Activated CD4-positive, alpha-beta T cell treated with anti-CD3 and anti-CD28 coated beads, Interleukin-2, amount 50 U/mL, for 16 hours (primary cell): ENCODE measurements at places on chromosomes 1 and 21.

DNA sequence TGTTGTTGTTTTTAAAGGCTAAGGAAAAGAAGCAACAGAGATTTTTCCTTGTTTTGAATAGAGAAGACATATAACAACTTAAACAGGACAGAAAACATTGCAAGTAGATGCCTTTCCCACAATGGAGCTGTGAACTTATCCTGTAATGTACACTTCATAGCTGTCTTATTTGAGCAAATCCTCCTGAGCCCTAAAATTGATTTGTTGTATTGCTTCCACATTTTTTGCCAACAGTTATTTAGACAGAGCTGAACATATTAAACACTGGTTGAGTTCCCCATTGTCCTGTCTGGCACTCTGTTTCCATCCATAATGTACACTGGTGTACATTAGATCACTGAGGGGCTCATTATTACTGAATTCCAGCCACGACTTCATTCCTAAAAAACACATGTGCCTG lies 32.2 kb downstream of the CACHD1 start:
- DNase-seq: no peak

- no peak for DNase-seq
Measured at GRCh38 chr1:77938651-77939050, 40.2 kb downstream of the FUBP1 start.

- no peak for DNase-seq
Measured at GRCh38 chr1:244235157-244235556, 184.1 kb downstream of the ZBTB18 start.

DNA sequence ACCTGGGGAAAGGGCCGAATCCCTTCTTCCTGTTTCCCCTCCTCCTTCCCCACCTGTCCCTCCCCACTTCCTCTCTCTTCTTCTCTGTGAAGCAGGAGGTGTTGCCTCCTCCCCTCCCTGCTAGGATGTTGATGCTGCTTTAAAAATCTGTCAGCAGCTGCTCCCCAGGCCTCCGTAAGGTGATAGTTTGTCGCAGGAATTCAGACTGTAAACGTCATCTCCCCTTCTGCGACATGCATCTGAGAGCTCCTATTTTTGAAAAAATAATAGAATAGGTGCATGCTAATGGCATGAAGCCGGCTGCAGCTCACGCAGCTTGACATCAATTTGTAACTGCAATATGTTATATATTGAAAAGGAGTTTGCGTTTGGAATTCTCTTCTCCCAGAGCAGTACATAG lies 70.1 kb downstream of the KAZN start:
- DNase-seq: no peak

- DNase-seq: peak; percentile 29
Measured at GRCh38 chr1:244460197-244460596, 876 bp upstream of the CATSPERE start.

GRCh38 chr1:19651141-19651737 lies 7.1 kb downstream of the NBL1 start:
- peak; percentile 45 for DNase-seq

GRCh38 chr1:54995835-54996234 lies 2.9 kb upstream of the BSND start:
- peak; percentile 73 for DNase-seq

- DNase-seq: peak; percentile 97
Measured at GRCh38 chr1:209768354-209768774, 12.5 kb downstream of the TRAF3IP3 start.

DNA sequence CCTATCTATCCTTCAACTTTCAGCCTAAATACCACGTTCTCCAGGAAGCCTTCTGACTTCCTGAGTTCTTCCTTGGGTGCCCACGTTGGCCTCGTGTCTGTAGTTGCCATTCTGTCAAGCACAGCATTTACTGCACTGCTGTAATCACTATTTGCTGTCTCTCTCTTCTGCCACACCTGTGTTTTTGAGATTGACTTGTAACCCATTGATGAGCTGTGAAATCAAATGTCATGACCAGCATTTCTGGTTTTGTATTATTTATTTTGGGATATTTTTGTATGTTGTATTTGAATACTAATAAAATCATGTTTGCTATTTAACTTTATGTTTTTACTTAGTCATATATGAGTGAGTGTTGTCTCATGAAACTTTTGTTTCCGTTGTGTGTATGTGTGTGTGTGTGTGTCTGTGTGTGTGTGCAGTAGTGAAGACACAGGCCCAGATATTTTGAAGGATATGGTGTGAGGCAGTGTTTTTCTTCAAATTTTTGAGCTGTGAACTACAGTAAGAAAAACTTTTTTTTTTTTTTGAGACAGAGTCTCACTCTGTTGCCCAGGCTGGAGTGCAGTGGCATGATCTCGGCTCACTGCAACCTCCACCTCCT lies 126.2 kb upstream of the SERBP1 start:
- DNase-seq: no peak

GRCh38 chr1:242245255-242245654 lies 246.4 kb upstream of the MAP1LC3C start:
- no peak for DNase-seq

GRCh38 chr1:212645546-212646543 lies 37.3 kb downstream of the ATF3 start:
- no peak for DNase-seq

DNA sequence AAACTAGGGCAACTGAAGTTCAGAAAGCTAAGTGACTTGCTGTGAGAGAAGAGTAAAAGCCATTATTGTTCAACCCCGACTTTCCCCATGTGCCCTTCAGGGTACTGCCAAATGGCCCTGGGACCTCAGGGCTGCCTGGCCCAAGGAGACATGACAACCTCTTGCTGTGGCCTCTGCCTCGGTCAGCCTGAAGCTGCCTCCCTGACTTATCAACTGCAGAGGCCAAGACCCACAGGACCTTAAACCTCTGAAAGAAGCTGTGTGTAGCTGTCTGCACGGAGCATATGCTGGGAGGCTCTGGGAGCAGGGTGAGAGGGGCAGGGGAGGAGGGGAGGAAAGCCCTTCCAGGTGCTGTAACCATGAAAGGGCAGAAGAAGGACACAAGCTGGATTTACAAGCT lies 35.9 kb downstream of the HMGB4 start:
- no peak for DNase-seq

GRCh38 chr1:94501935-94502334 lies 39.6 kb downstream of the F3 start:
- DNase-seq: no peak

DNA sequence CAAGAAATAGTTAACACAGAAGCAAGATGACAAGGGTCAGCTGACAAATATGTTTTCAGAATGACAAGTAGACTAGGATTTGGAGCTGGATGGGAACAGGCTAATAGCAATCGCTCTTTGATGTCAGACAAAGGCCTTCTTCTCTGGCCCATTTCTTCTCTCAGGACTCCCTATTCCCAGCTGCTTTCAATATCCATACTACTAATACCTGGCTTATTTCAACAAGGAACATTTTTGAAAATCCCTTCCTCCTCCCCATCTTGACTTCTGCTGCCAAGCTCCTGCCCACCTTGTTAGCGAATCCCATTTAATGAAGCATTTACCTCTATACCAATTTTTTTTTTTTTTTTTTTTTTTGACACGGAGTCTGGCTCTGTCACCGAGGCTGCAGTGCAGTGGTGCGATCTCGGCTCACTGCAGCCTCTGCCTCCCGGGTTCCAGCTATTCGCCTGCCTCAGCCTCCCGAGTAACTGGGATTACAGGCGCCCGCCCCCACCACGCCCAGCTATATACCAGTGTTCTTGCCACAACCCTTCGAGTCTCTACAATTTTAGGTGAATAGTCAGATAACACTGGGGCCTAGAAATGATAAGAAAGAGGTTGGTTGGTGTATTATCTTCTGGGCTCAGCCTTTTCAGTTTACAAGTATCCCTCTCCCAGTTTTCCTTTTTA lies 68.4 kb downstream of the MACF1 start:
- no peak for DNase-seq

- no peak for DNase-seq
Measured at GRCh38 chr21:33578214-33578613, 10.3 kb downstream of the DONSON start.

DNA sequence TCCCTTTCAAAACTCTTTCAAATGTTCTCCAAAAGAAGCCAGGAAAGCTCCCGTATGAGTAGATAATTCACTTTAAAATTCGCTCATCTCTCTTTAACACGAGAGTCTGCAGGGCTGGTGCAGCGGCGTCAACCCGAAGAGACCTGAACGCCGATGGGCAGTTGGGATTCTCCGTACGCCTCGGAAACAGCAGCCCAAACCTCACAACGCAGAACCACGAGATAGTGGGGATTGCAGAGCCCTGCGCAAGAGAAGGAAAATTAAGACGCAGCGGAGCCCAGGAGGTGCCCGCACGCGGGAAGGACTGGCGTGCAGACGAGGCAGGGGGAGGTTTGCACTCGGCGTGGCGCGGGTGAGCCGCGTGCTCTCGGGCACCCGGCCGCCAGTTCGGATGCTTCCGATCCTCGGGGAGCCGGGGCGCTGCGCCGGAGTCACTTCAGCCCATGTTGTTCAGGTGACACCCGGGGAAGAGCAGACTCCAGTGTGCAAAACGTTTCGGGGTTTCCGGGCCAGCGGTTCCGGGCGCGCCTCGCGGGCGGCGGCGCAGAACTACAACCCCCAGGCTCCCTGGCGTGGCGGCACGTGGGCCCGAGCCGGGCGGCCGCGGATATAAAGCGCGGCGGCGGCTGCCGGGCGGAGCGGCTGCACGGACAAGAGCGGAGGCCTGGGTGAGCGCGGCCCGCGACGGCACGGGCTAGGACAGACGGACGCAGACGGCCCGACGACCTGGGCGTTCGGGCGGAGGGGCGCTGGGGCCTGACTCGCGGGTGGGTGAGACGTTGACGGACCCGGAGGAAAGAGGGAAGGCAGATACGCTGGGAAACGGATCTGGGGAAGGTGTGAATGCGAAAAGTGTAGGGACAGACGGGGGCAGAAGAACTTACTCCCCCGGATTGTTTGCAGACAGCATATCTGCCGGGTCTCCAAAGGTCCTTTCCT lies at the start of gene NPL:
Gene NPL, plus strand, starts transcription at position 636 of the 939 bp plus-strand sequence. CDS start 4,599 bp downstream, outside the sequence.
- DNase-seq: peak; percentile 88

DNA sequence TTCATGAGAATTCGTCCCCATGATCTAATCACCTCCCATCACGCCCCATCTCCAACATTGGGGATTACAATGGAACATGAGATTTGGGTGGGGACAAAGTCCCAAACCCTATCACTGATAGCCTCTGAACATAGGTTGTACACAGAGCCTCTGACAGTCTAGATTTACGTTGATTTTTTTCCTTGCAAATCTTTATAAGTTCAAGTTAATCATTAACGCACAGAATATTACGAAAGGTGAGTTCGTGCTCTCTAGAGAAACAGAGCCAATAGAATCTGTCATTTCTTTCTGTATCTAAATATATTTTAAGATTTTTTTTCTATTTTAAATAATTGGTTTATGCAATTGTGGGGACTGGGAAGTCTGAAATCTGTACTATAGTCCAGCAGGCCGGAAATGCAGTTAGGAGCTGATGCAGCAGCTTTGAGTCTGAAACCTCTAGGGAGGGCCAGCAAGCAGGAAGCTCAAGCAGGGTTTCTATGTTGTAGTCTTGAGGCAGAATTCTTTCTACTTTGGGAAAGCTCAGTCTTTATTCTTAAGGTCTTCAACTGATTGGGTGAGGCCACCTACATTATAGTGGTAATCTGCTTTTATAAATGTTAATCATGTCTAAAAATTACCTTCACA lies 61.0 kb downstream of the SELENOF start:
- no peak for DNase-seq

DNA sequence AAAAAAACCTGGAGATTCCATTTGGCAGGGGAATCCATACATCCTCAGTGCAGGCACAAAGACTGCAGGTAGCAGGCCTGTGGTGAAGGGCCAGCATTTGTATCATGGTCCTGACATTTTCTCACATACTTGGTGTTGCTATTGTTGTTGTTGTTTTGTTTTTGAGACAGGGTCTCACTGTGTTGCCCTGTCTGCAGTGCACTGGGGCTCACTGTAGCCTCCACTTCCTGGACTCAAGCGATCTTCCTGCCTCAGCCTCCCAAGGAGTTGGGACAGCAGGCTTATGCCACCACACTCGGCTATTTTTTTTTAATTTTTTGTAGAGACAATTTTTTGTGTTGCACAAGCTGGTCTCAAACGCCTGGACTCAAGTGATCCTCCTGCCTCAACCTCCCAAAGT lies 140.8 kb upstream of the ZNF644 start:
- DNase-seq: no peak

DNA sequence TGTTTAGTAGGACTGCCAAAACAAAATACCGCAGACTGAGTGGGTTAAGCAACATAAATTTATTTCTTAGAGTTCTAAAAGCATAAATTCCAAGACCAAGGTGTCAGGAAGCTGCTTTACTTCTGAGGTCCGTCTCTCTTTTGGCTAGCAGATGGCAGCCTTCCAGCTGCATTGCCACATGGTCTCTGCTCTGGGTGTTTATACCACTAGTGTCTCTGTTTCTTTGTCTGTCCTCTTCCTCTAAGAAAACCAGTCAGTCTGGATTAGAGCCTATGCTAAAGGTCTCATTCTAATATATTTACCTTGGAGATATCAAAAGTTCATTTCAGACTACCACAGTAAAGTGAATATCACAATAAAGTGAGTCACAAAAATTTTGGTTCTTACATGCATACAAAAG lies 519.8 kb downstream of the COL11A1 start:
- DNase-seq: no peak
